CD4-positive, alpha-beta memory T cell (primary cell): ENCODE measurements at places on chromosomes 1 and 21.

DNA sequence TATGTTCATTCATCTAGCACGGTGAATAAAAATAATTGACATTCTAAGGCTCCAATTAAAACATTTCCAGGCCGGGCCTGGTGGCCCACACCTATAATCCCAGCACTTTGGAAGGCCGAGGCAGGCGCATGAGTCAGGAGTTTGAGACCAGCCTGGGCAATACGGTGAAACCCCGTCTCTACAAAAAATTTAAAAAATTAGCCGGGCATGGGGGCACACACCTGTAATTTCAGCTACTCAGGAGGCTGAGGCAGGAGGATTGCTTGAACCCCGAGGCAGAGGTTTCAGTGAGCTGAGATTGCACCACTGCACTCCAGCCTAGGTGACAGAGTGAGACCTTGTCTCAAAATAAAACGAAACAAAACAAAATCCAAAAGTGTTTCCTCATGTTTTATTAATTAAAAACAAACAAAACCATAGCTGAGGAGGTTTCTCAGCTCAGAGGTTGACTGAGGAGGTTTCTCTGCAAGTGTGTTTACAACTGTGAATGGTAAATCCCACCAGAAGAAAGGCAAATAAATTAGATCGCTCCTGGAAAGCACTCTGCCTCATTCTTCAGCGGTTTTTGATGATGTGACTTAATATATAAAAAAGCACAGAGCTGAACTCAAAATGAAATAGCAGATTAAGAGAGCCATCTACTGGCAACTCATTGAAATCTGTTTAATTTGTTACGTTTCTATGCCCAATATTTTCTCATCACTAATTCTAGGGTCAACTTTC, 37.7 kb upstream of the ATG4C start:
- H3K27me3 ChIP-seq: no peaks in the 10 kb centered on the region
- H3K27ac ChIP-seq: no peak overlapping the region
- H3K36me3 ChIP-seq: no peaks in the 10 kb centered on the region

- no peak overlapping the region for H3K4me3 ChIP-seq
- H3K4me1 ChIP-seq: peaks cover 100% of the 10 kb centered on the region
- H3K27me3 ChIP-seq: no peaks in the 10 kb centered on the region
- DNase-seq: no peak
- H3K36me3 ChIP-seq: peaks cover 98% of the 10 kb centered on the region
These were observed 9.5 kb downstream of the DENND2D start for GRCh38 chr1:111190931-111191451.

GRCh38 chr1:234168061-234168724, 205.1 kb upstream of the COA6 start:
- peaks cover 19% of the 10 kb centered on the region for H3K4me1 ChIP-seq
- no peak for DNase-seq
- H3K27ac ChIP-seq: no peak overlapping the region
- H3K36me3 ChIP-seq: no peaks in the 10 kb centered on the region

- H3K4me1 ChIP-seq: no peaks in the 10 kb centered on the region
These were observed at the start of gene DIRAS3 for GRCh38 chr1:68049941-68050878. Gene DIRAS3, minus strand, starts transcription at chr1:68050627. Its CDS starts 3,330 bp downstream, at chr1:68047297.

GRCh38 chr1:234431255-234431654, 47.7 kb downstream of the TARBP1 start:
- H3K27ac ChIP-seq: no peak overlapping the region
- H3K27me3 ChIP-seq: no peaks in the 10 kb centered on the region
- H3K4me3 ChIP-seq: no peak overlapping the region
- DNase-seq: no peak
- peaks cover 13% of the 10 kb centered on the region for H3K36me3 ChIP-seq

- no peaks in the 10 kb centered on the region for H3K4me1 ChIP-seq
- peaks cover 10% of the 10 kb centered on the region for H3K36me3 ChIP-seq
- H3K4me3 ChIP-seq: no peak overlapping the region
- no peaks in the 10 kb centered on the region for H3K27me3 ChIP-seq
- no peak overlapping the region for H3K27ac ChIP-seq
- DNase-seq: no peak
These were observed 143.2 kb upstream of the DMRTA2 start for GRCh38 chr1:50566405-50566804.

DNA sequence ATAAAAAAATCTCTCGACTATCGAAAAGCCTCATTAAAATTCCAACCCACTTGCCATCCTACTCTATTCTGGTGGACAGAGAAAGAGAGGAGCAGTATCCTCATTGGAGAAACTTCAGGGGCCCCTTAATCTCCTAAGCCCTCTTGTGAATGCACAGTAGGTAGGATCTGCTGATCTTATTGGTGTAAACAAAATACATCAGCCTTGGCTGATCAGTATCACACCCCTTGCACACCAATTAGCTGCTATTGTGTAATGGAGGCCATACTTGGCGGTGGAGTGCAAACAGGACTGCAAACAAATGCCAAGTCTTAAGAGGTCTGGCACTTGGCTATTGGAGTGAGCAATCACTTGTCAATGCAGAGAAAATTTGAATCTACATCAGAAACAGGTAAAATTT, 15.7 kb downstream of the VCAM1 start:
- no peak for DNase-seq
- H3K27ac ChIP-seq: no peak overlapping the region
- H3K4me1 ChIP-seq: no peaks in the 10 kb centered on the region
- no peak overlapping the region for H3K4me3 ChIP-seq

- H3K4me3 ChIP-seq: no peak overlapping the region
- no peaks in the 10 kb centered on the region for H3K27me3 ChIP-seq
- no peak for DNase-seq
- no peak overlapping the region for H3K27ac ChIP-seq
These were observed 80.4 kb downstream of the AJAP1 start for GRCh38 chr1:4734791-4735190.

GRCh38 chr1:7538033-7538432, 233.1 kb upstream of the VAMP3 start:
- H3K4me1 ChIP-seq: no peaks in the 10 kb centered on the region
- no peak for DNase-seq
- H3K27me3 ChIP-seq: no peaks in the 10 kb centered on the region
- no peaks in the 10 kb centered on the region for H3K36me3 ChIP-seq

- no peak for DNase-seq
- H3K27me3 ChIP-seq: peaks cover 72% of the 10 kb centered on the region
- peak within 1 kb of the TSS; percentile 35 for H3K4me3 ChIP-seq
- no peak within 1 kb of the TSS for H3K27ac ChIP-seq
These were observed at the start of gene LHX4 for GRCh38 chr1:180229483-180230415. Gene LHX4, plus strand, starts transcription at chr1:180230264. Its CDS starts 266 bp downstream, at chr1:180230530.

DNA sequence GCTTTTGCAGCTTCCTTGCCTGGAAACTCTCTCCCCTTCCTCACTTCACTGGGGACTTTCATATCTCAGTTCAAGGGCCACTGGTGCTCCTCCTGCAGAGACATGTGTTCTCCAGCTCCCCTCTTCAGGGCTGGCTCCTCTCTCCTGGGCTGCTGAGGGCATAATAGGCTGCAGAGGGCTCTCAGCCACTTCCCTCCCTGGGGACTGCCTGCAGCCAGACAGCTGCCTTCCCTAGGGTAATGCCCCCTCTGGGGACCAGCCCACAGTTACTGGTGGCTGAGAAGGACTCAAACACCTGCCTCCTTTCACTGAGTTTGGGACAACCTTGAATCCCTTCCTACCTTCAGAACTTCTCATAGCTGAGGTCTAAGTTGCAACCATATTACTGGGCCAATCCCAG, 104.8 kb upstream of the POU3F1 start:
- DNase-seq: no peak
- no peaks in the 10 kb centered on the region for H3K36me3 ChIP-seq
- no peaks in the 10 kb centered on the region for H3K27me3 ChIP-seq
- no peak overlapping the region for H3K4me3 ChIP-seq
- H3K27ac ChIP-seq: no peak overlapping the region

DNA sequence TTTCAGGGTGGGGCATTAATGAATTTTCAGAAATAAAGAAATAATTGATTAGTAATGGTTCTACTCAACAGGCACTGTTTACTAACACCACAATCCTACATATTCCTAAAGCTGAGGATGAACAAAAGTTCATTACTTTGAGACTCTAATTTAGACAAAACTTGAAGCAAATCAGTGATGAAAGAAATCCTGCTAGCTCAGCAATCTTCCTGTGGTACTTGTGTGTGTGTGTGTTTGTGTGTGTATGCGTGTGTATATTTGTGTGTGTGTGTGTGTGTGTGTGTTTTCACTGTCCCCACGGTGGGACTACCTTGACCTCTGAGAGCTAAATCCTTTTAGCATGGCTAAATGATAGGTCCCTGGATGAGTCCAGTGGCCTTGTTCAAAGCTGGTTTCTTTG, 48.5 kb upstream of the RAB3GAP2 start:
- no peak overlapping the region for H3K4me3 ChIP-seq
- no peaks in the 10 kb centered on the region for H3K27me3 ChIP-seq
- H3K27ac ChIP-seq: no peak overlapping the region
- no peak for DNase-seq
- no peaks in the 10 kb centered on the region for H3K36me3 ChIP-seq

DNA sequence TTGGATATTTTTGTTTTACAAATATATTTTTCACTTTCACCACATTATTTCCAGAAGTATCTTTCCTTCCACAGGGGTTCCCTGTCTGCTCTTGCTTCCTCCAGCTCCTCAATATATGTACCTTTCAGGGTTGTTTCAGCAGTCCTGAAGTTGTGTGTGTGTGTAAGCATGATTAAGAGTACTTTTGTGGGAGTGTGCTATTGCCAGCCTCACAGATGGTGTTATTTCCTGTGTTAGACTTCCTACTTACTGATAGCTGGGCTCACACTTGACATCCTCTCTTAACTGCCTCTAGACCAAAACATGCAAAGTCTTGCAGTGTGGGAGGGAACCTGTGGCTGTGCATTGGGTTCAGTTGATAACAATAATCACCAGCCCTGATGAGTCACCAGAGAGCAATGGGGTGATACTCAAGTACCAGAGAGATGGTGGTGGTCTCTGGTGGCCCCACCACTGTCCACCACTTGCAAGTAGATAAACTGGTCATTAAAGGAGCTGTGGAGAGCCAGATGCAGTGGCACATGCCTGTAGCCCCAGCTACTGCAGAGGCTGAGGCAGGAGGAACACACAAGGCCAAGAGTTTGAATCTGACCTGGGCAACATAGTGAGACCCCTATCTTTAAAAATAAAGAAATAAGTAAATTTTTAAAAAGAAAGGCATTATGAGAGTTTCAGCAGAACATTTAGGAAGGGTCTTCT, 126.7 kb downstream of the NR5A2 start:
- H3K4me3 ChIP-seq: no peak overlapping the region
- peaks cover 36% of the 10 kb centered on the region for H3K4me1 ChIP-seq
- DNase-seq: peak; percentile 66
